NCI-H446 treated with DMSO at 0.1 percent for 48 hours (cell line): ENCODE measurements at places on chromosomes 3 and 15.
A peak's percentile ranks its signal among the peaks of the same experiment; 100 is the strongest.

DNA sequence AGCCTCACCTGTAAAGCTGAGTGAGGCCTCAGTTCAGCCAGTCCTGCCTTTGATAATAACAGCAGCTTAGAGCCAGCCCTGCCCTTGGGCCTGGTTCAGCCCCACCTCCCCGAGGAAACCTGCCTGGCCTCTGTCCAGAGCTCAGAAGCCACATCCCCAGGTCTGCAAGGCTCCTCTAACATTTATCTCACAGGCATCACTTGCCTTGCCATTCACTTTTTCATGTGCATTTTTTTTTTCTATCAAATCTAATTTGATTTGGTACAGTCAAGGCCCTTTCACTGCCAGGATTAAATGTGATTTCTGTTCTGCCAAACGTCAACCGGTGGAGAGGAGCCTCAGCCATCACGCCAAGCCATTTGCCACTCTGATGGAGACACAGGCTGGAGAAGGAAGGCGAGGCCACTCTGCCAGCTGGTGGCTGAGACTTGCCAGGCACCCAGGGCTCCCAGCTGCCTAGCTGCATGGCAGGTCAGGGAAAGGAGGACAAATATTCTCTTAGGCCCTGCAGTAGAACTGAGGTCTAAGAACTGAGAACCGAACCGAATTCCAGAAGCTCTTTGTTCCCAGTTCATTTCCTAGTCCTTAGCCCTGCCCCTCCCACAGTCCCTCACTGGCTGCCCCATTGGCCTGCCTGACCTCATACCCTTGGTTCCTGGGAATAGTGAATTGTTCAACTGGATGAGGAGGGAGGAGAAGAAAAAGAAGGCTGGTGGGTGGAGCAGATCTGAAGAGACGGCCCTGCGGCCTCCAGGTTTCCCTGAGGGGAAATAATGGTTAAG, 76.4 kb downstream of the SPSB4 start:
- DNase-seq = peak; percentile 28

GRCh38 chr3:158091531-158091930, 14.7 kb downstream of the SHOX2 start:
- peak; percentile 13 for DNase-seq

- DNase-seq = no peak
These were observed 77.4 kb downstream of the SNRK start for GRCh38 chr3:43363621-43364266.

DNA sequence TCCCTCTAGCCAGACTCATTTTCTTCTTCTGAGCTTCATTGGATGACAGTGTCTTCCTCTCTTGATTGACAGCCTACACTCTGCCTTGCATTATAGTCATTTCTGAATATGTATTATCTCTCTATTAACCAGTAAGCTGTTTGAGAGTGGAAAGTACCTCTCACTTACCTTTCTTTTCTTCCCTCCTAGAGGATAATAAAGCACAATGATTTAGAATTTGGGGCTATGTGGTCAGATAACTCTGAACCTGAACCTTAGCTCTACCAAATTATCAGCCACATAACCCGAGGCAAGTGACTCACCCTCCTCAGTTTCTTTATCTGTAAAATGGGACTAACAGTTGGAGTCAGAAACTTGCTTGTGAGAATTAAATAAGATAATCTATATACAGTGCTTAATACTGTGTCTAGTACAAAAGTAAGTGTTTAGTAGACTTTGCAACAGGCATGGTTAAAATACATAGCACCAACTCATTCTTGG, 331.8 kb upstream of the TBL1XR1 start:
- no peak for DNase-seq

GRCh38 chr15:38701149-38701548, 136.5 kb upstream of the RASGRP1 start:
- DNase-seq = no peak

- no peak for DNase-seq
These were observed 110.3 kb downstream of the FAIM start for GRCh38 chr3:138718849-138719248.

DNA sequence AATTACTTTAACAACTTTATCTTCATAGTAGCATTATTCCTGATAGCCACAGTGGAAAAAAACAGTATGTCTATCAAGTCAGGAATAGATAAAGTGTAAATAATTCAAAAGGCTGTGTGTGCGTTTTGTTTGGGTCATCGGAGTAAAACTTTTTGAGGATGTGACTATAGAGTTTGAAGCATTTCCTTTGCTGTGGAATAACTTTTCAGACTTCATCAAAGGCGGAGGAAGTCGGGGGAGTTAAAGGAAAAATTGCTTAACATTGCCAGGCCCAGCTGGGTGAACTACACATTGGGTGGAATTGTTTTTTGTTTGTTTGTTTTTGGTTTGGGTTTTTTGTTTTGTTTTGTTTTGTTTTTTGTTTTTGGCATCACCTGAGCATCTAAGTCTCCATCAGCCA, 70.4 kb upstream of the CRTC3 start:
- no peak for DNase-seq

GRCh38 chr3:85161544-85161943, 202.8 kb downstream of the CADM2 start:
- DNase-seq = no peak

- no peak for DNase-seq
These were observed 82.2 kb upstream of the GOLGA8B start for GRCh38 chr15:34665498-34666116.

DNA sequence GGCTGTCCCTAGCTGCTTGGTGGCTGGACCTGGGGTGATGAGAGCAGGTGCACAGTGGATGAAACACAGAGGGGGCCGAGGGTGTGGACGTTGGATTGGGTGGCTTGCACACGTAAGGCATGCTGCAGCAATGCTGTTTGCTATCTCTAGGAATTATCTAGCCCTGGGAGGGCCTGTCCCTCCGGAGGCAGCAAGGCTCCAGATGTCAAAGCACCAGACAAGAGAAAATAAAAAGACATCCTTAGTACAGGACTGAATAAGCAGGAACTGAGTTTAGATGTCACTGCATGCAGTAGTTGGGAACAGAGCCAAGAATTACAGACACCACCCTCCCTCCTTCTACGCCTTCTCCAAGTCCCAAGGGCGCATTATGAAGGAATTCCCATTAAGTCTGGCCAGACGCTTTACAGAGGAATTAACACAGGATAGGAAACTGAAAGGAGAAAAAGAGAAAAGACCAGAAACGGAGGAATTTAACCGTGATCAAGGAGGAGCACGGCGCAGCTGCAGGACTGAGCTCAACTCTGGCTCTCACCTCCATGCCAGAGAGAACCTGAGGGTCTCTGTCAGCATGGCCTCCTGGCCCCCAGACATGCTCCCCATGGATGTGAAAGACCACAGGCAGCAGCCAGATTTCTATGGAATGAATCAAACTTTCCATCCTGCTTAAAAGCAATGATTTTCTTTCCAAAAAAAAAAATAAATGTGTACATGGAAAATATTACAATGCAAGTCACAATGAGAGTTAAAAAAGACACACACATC, 13.8 kb downstream of the ATP10A start:
- no peak for DNase-seq

DNA sequence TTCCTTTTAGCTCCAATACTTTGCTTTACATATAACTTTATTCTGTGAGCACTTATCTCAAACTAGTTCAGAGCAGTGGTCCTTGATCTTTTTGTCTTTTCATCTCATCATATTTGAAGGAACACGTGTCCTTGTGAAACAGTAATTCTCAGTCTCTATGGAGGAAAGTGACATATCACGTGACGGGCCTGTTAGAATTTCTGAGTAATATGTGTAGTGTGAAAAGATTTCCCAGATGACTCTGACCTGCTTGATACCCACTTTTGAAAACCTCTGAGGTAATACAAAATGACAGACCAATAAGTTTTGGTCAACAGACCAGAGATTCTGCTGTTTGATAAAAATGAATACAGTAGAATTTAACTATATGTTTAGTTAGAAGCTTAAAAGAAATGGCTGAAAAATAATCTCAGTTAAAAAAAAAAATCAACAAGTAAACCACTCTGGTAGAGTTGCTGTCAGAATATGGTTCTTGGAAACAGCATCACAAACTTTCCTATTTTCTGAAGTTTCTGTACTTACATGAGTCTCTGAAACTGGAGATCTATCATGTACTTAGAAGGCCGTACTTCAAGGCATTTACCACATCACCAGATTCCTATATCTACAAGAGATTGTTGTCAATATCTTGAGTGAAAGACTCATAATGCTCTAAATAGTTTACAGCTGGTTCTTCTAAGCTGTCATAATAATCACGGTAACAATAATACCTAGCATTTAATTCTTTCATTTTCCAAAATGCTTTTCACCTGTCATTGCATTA, 590.2 kb upstream of the TBL1XR1 start:
- DNase-seq = no peak

DNA sequence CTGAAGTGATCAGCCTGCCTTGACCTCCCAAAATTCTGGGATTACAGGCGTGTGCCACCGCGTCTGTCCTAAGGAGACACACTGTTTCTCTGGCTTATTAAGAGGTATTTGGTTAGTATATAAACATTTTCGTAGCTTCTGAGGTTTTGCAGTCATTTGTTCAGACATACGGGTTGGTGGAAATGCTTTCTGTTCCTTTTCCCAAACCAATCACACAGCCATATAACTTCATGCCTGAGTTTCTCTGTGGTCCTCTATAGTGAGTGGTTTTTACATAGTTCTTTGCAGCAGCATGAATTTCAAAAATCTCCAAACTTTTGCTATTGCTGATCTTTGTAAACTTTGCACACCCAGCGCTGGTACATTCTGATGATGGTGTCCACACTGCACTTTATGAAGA, 100.5 kb downstream of the AKAP13 start:
- no peak for DNase-seq

DNA sequence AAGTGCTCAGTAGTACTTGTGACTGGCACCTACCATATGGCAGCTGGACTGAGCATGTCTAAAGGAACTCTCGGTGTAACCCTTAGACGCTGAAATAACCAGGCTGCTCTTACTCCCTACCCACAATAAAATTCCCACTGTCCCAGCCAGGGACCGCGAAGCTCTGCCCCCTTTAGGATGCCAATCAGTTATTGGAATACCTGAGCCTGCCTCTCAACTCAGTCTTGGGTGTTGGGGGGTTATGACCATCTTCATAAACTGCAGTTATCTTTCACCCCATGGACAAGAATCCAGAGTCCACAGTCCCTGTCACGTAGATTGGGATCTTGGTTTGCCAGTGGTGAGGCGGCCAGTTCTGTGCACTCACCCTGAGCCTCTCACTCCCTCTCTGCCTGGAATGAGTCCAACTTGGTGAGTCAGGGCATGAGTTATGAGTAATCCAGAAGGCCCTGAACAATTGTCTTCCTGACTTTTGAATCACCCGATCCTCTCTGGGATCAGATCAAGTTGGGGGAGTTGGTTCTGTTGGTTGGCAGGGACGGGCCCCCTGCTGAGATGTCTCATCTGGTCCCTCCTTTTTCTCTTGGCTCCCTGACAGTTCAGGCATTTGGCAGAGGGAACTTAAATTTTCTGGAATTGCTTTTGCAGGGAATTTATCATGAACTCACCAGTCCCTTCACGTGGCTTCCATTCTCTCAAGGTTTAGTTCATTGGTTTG, 120.1 kb upstream of the UBE2E1 start:
- peak; percentile 97 for DNase-seq

- peak; percentile 96 for DNase-seq
These were observed at the start of gene TTC14 for GRCh38 chr3:180601688-180602666. TSS of gene TTC14 (plus strand) at chr3:180602163. CDS start at chr3:180602262, 99 bp downstream.

- DNase-seq = no peak
These were observed 4.7 kb downstream of the MESP1 start for GRCh38 chr15:89746386-89746780.

- DNase-seq = no peak
These were observed 2.6 kb upstream of the FLNB start for GRCh38 chr3:58005669-58006068.

DNA sequence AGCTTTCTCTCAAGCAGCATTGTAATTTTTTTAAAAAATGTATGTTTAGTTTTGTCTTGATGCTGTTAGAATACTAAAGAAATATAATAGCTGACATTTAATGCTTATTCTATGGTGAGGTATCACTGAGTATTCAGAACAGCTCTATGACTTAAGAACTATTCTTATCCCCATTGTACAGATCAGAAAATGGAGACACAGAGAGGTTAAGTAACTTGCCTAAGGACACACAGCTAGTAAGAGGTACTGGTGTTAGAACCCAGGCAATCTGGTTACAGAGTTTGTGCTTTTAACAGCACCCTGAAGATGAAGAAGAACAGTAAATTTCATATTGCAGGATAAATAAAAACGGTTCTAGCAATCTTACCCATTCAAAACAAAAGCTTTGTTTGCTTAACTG, 15.5 kb downstream of the PLA2G4D start:
- no peak for DNase-seq

DNA sequence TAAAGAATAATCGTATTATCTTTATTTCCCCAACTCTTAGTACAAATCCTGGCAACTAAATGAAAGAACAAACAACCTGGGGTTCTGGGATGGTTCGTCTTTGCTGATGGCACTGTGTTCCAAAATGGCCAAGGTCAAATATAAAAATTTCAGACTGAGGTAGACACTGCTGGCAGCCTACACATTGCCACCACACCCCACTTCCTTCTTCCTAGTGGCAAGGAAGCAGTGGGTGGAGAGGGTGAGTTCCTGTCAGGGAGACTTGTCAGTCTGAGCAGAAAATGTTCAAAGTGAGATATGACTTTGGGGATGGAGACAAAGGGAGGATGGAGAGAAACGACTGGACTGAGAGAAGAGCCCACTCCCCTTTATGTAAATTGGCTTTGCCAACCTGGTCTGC, 69.6 kb downstream of the LMCD1 start:
- DNase-seq = no peak

DNA sequence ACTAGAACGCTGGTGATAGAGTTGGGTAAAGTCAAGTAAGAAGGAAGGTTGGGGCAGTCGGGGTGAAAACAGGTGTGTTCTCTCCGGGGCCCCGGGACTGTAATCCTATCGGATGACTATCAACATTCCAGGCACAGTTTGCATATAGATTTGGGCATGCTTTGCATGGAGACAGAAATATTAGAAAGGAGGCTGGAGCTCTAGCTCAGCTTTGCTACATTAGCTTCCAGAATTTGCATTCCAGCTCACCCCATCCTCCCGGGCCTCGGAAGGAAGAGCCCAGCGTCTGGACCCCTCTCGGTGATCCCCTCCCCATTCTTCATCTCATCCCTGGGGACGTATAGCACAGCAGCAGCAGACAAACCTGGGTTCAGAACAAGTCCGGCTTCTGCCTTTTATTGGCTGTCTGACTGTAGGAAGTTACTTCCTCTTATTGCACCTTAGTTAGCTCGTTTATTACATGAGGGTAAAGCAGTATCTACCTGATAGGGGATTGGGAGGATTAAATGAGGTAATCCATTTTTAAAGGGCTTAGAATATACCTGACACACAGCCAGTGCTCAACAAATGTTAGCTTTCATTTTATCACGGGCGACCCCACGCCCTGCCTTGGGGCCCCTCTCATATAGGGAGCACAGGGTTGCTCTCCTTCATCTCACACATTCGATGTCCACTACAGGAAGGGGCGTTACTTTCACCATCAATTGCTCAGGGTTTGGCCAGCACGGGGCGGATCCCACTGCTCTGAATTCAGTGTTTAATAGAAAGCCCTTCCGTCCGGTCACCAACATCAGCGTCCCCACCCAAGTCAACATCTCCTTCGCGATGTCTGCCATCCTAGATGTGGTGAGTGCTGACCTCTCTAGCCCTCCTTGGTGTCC, 3.2 kb downstream of the HTR3E start:
- DNase-seq = no peak

DNA sequence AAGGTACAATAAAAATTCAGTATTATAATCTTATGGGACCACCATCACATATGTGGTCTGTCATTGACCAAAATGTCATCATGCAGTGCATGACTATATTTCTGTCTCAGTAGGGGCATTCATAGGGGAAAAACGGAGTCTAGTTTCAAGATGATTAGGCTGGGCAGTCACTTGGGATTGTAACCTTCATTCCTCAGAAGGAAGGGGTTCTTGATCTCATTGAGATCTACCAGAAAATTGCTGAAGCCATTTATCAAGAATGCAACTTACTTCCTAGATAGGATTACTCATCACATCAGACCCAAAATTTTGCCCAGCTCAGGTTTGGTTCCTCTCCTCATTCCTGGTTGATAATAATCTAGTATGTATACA, 37.3 kb downstream of the BTD start:
- DNase-seq = no peak
